ENCODE measurements at places on chromosomes 3 and 15. TPM values are rescaled to one million over a fixed set of nuclear protein-coding genes. Genes with fewer than 3 reads are reported as not detected.

SEMA6D gene
- 23.6 TPM for total RNA-seq

ACKR4 gene
- not detected for total RNA-seq

DNA sequence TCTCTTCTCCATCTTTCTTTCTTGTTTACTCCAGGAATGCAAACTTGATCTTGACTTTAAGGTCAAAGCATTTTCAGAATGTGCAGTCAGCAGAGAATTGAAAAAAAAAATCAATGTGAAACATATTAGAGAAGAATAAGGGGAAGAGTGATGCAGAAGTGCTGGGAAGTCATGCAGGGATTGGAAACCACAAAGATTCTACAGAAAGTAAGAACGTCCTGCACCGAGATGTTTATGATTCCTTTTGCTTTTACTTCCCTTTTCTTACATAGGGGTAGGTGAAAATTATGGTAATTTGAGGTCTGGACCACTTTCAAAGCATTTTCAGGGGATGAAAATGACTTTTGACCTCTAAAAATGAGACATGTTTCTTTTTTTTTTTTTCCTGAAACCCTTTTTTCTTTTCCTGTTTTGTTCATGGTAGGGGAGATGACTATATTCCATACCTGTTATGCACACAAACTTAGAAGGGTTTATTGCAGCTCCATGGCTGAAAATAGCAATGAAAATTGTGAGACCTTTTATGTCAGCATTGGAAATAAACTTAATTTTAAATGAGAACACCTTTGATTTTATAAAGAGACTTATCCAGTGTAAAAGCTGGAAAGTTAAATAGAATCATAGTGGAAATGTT is 623.5 kb upstream of the TBL1XR1 start:
- H3K27me3 ChIP-seq, result no peaks in the 10 kb centered on the region
- no peak for DNase-seq
- no peak overlapping the region for H3K27ac ChIP-seq
- no peaks in the 10 kb centered on the region for H3K36me3 ChIP-seq
- no peak overlapping the region for H3K4me3 ChIP-seq
- H3K4me1 ChIP-seq, result no peaks in the 10 kb centered on the region

DNA sequence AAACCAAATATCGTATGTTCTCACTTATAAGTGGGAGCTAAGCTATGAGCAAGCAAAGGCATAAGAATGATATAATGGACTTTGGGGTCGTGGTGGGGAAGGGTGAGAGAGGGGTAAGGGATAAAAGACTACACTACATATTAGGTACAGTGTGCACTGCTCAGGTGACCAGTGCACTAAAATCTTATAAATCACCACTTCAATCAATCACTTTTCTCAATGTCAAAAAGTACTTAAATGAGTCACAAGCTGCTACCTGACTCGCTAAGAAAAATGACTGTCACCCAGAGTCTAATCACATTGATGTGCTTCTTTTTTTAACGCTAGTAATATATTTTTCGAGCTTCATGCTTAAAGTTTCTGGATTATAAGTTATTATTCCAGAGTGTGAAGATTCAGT is 95.5 kb downstream of the CBLB start:
- no peak overlapping the region for H3K4me3 ChIP-seq
- peaks cover 4% of the 10 kb centered on the region for H3K27me3 ChIP-seq
- DNase-seq, result no peak
- peaks cover 7% of the 10 kb centered on the region for H3K4me1 ChIP-seq

Data from endodermal cell (in vitro differentiated cells).